Stimulated activated CD4-positive, alpha-beta T cell treated with anti-CD3 and anti-CD28 coated beads, TNF-alpha, amount 100 ng/mL, for 48 hours (primary cell): ENCODE measurements at places on chromosomes 16 and 17.

GRCh38 chr17:50452630-50453300 is 15.9 kb downstream of the CHAD start:
- no peak for DNase-seq

DNA sequence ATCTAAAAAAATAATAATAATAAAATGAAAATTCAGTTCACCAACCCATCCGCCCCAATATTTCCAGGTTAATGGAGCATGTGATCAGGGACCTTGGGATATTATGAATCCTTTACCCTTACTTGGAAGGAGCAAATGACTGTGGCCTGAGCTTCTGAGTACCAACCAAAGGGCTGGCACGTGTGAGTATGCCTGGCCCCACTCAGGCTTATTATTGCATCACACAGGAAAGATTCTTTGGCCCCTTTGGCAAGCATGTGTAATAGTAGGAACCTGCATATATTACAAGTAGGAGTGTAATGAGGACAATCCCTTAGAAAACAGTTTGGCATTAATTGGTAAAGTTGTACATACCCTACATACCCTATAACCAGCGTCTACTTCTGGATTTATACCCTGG is 7.2 kb upstream of the C17orf78 start:
- no peak for DNase-seq

DNA sequence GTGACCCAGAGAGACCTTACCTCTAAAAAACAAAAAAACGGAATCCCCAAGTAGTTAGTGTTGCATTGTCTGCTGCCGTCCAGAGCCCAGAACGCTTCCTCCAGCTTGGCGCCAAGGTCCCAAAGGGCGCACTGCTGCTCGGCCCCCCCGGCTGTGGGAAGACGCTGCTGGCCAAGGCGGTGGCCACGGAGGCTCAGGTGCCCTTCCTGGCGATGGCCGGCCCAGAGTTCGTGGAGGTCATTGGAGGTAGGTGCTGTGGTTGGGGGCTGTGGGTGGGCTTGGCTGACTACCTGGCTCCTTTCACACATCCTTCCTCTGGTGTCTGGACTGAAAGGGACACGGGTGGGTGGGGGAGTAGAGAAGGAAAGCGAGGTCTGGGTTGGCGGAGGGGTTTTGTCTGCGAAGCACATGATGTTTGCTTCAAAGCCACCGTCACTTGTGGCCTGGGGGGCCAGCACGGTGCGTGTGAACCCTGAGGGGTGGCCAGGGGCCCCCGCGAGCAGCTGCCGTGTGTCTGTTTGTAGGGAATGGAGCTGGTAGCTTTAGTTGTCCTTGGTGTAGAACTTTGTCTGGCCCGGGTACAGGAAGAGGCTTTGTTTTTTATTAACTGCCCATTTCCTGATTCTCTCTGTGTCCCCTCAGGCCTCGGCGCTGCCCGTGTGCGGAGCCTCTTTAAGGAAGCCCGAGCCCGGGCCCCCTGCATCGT is 23.8 kb downstream of the SPG7 start:
- DNase-seq: no peak

- no peak for DNase-seq
Observed at GRCh38 chr16:88014252-88014781, 63.1 kb downstream of the BANP start.

GRCh38 chr17:57819285-57819684 is 30.6 kb downstream of the MRPS23 start:
- no peak for DNase-seq

DNA sequence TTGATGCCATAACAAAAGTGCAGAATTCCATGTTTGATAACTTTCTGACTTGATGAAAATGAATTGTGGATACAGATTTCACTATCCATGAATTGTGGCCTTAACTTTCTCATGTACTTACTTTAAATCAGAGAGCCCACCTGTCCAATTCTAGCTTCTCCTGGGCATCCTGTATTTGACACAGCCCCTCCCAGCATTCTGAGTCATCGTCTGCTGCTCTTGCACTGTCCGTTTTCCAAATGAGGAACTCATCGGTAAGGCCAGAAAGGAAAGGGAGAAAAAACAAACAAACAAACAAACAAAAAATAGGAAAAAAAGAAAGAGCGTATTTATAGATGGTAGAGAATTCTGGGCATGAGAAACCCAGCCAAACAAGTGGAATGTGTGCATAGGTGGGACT is 361.6 kb downstream of the WWOX start:
- no peak for DNase-seq

DNA sequence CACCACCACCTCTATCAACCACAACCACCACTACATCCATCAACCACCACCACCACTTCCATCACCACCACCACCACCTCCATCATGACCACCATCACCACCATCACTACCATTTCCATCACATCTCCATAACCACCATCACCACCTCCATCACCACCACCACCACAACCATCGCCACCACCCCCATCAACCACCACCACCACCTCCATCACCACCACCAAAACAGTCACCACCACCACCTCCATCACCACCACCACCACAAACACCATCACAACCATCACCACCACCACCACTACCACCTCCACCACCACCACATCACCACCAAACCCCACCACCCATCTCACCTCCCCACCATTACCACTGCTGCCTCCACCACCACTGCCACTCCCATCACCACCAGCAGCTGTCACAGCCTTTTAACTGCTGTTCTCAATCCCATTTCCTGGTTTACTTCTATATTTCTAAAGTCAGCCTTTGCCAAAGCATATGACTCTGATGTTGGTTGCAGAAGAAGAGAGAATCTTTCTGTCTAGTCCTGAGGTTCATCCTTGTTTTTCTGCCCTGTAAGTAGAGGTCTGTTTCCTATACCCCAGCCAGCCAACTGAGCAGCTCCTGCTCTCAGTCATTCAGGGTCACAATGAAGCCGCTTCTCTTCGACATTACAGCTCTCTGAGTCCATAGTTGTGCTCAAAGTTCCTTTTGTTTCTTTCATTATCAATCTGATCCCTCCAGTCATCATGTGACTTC is 14.0 kb downstream of the MARCHF10 start:
- no peak for DNase-seq

DNA sequence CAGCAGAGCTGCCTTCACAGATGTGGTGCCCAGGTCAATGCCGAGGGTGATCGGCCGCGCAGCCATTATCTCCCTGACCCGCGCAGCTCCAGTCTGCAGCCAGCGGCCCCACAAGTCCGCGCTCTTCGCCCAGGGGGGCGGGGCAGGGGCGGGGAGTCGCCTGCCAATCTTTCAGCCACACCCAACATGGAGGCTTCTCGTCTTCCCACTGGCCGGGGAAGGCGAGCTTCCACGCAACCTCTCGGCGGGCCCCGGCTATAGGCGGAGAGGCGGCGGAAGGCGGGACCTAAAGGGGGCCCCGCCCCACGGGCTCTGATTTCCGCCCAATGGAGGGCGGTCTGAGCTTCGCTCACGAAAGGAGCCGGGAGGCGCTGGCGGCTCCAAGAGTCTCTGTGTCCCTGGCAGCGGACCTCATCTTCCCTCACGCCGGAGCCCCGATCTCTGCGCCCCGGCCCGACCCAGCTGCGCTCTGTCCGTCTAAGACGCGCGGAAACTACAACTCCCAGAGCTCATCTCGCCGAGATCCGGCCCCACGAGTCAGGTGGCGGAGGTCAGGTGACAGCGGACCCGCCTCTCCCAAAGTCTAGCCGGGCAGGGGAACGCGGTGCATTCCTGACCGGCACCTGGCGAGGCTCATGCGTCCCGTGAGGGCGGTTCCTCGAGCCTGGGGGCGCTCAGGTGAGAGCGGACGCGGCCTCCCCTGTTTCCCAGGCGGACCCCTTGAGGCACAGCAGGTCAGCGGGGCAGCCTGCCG is at the start of the genes CTNS and SHPK:
Gene CTNS (plus strand): TSS at position 607 of the 754 bp plus-strand sequence. CDS start 3,447 bp downstream, outside the sequence.
Gene SHPK (minus strand): TSS at position 97 of the 754 bp plus-strand sequence. CDS start 31 bp downstream, at position 66.
- DNase-seq: peak; percentile 92

DNA sequence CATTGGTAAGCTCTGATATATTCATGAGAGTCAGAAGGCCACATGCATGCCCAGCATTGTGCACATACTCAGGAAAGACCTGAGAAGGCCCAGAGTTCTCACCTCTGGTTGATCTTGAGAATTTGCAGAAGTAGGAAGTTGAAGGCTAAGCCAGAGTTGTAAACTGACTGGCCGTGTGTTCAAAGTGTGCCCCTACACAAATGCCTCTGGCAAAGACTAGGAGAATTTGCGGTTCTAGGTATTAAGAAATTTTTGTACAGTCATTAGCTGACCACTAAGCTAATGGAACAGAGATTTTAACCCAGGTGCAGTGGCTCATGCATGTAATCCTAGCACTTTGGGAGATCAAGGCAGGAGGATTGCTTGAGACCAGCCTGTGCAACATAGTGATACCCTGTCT is 25.0 kb downstream of the FBXL20 start:
- no peak for DNase-seq

DNA sequence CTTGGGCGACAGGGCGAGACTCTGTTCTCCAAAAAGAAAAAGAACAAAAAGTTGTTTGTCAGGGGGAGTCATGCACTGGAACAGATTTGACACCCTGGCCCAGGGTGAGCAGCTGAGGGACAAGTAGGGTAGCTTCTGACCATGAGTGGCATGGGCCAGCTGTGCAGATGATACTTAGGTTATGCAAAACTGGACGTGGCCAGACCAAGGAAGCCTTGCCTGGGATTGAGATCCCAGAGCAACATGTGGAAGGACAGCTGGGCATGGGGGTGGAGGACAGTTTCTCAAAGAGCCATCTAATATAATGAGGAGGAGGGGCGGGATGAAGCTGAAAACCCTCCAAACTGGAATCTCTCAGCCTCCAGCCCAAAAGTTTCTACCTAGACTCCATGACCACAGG is 19.6 kb upstream of the SLC35B1 start:
- DNase-seq: no peak

DNA sequence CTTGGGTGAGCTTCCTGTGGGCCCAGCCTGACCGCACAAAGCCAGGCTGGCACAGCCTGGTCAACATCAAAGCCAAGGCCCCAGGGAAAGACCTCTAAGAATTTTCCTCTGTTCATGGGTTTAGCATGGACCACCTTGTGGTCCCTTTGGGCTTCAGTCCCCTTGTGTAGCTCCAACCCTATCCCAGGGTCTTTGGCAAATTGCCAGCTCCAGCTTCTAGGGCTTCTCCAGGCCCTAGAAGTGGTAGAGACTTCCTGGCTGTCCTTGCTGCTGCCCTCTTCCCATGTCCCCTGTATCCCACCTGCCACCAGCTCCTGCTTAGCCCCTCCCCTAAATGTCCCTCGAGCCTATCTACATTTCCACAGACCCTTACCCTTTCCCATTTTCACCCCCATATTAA is 9.7 kb upstream of the ITGA3 start:
- DNase-seq: no peak

DNA sequence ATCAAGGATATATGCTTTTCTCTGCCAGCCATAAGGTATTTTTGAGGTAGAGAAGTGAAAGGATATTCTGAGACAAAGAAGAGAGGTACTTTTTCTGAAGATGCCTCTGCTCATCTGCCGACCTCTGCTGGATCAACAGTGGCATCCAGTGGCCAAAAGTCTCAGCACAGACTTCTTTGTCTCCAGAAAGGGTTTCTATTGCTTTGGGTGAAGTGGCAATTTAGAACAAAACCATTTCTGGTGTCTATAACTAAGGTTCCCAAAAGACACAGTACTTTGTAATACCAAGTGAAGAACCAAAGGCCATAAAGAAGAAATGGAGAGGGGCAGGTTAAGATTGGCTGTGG is 155.2 kb upstream of the C17orf78 start:
- no peak for DNase-seq
